ENCODE measurements at places on chromosomes 2 and 18. TPM values are rescaled to one million over a fixed set of nuclear protein-coding genes. Genes with fewer than 3 reads are reported as not detected.

The TMEM247 gene
- not detected for total RNA-seq

The RSAD2 gene
- 4.6 TPM for total RNA-seq

The CENPA gene
- not detected for total RNA-seq

The RAD51AP2 gene
- 0.43 TPM for total RNA-seq

The NEU2 gene
- total RNA-seq: not detected

The NYAP2 gene
- 0.05 TPM for total RNA-seq

The DHRS9 gene
- total RNA-seq: 9.8 TPM

The FAM110C gene
- total RNA-seq: 4.0 TPM

The CFAP221 gene
- 1.2 TPM for total RNA-seq

The POTEJ gene
- not detected for total RNA-seq

The SLC4A3 gene
- 396 TPM for total RNA-seq

DNA sequence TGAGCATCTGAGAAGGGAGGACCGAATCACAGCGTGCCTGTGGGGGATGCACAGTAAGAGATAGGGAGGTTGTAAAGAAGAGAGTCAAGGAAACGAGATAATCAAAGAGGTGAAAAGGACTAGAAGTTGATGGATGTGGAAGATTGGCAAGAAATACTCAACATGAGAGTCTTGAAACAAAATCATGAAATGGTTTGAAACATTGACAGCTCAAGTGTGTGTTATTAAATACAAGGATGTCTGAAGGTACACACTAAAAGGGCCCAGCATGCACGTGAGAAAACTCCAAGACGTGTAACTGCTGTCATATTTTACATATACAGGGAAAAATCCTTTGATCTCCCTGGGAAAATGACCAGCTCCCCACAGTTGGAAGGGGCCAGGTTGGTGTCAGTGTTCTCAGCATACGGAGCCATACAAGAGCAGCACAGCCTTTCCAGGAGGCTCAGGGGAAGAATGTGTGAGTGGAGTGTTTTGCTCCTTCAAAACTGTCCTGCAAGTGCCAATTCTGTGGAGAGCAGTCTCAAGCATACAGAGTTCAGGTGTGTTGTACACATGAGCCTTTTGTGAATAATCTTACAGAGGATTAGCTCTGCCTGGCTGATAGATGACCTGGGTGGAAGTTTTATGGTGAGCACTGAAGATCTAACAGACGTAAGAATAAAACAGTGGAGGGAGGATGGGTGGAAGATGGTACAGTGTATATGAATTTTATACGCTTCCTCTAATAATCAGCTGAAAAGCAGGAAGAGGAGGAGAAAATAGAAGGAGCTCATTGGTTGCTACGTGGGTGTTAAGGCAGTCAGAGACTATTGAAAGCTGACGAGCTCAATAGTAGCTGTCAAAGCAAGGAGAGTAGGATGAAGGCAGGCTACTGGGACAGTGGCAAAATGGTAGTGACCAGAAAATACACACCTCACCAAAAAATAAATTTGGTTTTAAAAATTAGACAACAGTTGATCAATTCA, 126.8 kb downstream of the ATP9B start:
- no peak for DNase-seq

- DNase-seq: peak; percentile 69
Observed at GRCh38 chr2:1784986-1785617, 40.8 kb upstream of the PXDN start.

- DNase-seq: no peak
Observed at GRCh38 chr18:37935086-37935485, 369.5 kb upstream of the CELF4 start.

- no peak for DNase-seq
Observed at GRCh38 chr18:75360215-75360614, 67.3 kb downstream of the SMIM21 start.

DNA sequence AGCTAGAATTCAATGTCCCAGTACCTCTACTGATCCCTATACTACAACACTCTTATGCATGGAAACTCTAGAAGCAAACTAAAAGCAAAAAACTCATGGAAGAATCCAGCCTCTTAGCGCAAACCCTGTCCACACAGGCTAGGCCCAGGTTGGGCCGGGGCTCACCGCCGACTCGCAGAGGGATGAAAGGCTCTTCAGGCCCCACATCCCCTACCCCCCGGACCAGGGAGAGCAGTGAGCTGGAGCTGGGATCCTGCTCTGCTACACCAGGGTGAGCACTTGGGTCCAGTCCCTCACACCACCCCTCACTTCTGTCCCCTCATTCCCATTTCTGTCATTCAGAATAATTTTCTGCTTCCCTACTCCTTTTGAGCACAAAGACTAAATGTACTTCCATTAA, 2.0 kb downstream of the OST4 start:
- DNase-seq: no peak

- DNase-seq: no peak
Observed at GRCh38 chr2:12389344-12390045, 327.2 kb upstream of the TRIB2 start.

- DNase-seq: no peak
Observed at GRCh38 chr2:160928854-160929301, 231.3 kb upstream of the TANK start.

GRCh38 chr18:27120246-27120645, 64.9 kb downstream of the CHST9 start:
- no peak for DNase-seq

DNA sequence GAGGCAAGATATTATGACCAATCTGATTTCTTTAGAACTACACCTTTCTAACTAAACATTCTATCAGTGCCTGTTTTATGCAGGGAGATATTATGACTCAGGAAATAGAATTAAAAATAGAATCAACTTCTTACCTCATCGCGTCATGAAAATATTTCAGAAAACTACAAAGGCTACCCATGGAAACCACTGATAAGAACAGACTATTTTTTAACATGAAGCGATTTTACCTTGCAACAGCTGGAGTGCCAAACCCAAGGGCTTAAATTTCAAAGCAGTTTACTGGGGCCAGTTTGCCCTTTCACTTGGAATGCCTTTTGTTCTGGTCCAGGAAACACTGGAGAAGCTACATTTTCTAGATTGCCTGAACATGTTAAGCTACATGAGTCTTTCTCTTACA, 304.8 kb upstream of the CCDC68 start:
- no peak for DNase-seq

- no peak for DNase-seq
Observed at GRCh38 chr18:79690071-79690470, 10.5 kb downstream of the CTDP1 start.

DNA sequence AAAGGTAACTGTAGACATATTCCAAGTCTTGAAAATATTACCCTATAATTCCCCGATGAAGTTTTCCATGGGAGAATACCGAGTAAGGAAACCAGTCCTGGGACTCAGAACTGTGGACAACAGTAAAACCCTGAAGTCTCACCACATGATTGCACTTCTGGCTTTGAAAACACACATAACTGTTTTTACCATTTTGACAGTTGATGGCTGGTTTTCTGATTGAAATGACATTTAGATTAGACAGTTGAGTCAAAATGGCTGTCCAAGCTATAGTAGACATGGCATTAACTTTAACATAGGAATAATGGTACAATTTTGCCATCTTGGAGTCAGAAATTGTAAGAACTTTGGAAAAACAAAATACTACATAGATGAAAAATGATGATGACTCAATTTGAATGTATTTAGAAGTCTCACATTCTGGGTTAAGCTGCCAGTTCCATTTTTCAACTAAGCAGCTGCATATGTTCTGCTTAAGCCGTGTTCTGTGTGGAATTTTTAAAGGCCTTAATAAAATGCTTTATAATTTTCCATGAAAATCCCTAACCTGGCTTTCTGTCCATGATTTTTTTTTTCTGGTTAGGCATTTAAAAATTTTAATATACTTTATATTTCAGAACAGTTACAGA, 38.3 kb upstream of the WIPF1 start:
- no peak for DNase-seq

DNA sequence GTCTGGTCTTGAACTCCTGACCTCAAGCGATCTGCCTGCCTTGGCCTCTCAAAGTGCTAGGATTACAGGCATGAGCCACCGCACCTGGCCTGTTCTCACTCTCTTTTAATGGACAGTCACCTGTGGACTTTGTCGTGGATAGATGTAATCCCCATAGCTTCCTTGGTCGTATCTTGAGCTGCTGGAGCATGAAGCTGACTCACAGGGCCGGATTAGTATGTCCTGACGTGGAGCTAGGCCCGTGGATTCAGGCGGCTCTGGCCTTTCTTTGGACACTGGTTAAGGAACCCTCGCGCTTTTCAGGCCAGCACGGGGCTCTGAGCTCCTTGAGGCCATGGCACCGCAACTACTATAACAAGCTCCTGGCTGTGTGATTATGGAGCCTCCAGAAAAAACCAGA, 27.5 kb upstream of the GBX2 start:
- DNase-seq: no peak

DNA sequence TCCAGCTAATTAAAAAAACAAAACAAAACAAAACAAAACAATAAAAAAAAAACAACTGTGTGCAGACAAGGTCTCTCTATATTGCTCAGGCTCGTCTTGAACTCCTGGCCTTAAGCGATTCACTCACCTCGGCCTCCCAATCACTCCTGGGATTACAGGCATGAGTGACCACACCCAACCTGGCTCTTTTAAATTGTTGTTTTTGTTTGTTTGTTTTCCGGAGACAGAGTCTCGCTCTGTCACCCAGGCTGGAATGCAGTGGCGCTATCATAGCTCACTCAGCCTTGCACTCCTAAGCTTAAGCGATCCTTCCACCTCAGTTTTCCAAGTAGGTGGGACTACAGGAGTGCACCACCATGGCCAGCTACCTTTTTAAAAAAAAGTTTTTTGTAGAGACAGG, 201.6 kb downstream of the EN1 start:
- no peak for DNase-seq

DNA sequence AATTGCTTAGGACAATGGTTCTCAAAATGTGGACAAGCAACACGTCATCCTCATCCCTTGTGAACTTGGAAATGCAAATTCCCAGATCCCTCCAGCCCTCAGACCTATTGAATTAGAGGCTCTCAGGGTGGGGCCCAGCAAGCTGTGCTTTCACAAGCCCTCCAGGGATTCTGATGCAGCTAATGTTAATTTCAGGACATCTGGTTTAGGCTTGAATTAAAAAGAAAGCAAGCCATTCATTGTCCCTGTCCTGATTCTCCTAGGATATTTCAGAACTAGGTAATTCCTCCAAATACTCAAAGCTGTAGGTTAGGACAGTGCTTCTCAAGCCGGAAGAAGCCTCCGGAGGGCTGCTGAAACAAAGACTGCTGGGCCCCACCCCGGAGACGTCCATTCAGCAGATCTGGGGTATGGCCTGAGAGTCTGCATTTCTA, 26.0 kb upstream of the GLI2 start:
- no peak for DNase-seq

DNA sequence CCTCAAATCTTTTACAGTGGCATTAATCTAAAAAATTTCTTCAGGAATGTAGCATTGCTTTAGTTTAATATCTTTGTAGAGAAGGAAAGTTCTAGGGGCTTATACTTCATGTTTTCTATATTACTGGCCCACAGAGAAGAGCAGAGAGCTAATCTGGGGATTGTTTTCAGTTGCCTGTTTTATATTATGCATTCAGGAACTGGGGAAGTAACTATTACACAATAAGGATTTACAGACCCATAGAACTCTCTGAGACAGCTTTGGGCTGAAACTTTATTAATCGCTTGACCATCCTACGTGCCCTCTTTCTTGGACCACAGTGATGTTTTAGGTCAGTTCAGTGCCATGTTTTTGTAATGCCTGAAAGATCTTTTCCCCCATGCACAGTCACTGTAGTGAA, 29.9 kb downstream of the BIRC6 start:
- no peak for DNase-seq

- DNase-seq: peak; percentile 94
Observed at GRCh38 chr2:68774569-68775271, 40.1 kb downstream of the ARHGAP25 start.

DNA sequence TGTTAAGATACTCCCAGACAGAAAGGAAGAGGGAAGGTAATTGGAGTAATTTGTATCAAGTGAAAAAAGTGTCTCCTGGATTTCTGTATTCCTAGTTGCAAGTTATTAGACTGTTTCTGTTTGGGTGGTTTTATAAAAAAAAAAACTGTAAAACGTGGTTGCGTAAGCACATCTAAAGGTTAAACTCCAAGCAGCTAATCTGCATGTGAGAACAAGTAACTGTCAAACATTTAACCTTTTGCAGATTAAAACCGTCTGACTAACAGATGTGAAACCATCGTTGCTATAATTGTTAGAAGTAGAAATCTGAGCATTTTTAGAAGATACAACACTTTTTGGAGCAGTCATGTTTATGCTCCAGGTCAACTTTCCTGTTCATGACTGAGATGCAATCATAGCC, 72.3 kb downstream of the AFF3 start:
- DNase-seq: no peak

- peak; percentile 82 for DNase-seq
Observed at GRCh38 chr18:50649821-50650220, 89.9 kb downstream of the MAPK4 start.

GRCh38 chr2:203122317-203122986, 107.8 kb downstream of the NBEAL1 start:
- DNase-seq: no peak

GRCh38 chr2:236626391-236627150, 56.9 kb downstream of the ACKR3 start:
- peak; percentile 54 for DNase-seq

DNA sequence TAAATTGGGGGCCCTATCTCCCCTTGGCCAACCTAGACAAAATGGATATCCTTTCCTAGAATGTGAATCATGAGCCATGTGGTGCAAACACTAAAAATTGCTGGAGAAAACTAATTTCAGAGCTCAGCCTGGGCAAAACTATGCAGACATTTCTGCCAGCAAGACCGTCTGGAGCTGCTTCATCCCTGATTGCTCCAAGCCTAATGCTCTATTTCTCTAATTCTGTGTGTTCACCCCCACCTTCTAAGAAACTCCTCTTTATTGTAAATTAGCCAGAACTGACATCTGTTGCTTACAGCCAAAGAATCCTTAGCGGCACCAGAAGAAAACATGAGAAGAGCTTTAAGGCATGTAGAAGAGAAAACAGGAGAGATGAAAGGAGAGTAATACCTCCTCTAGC, 337.7 kb upstream of the CHAC2 start:
- no peak for DNase-seq

DNA sequence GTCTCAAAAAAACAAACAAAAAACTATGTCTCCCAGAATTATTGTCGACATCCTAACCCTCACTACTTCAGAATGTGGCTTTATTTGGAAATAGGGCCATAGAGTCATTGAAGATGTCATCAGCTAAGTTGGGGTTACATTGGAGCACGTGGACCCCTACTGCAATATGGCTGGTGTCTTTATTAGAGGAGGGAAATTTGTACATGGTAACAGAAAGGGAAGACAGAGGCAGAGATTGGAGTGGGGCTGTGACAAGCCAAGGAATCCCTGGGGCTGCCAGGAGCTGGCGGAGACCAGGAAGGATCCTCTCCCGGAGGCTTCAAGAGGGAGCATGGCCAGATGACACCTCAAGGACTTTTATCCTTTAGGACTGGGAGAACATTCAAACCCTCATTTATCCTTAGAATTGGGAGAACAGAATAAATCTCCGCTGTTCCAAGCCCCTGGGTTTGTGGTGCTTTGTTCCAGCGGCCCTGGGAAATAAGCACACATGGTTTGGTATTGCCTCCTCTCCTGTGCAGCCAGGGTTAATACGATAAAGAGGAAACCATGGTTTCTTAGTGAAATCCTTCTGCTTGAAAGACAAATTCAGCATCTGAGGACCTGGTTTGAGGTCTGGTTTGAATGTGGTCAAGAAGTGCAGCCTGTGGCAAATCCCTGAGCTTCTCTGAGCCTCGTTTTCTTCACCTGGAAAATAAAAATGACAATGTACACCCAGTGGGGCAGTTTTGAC, 184.7 kb downstream of the MYCN start:
- no peak for DNase-seq

GRCh38 chr2:96156926-96157648, 11.8 kb upstream of the DUSP2 start:
- DNase-seq: peak; percentile 49

- no peak for DNase-seq
Observed at GRCh38 chr2:124805060-124805459, 780.0 kb downstream of the CNTNAP5 start.

- no peak for DNase-seq
Observed at GRCh38 chr2:100935372-100935752, 66.7 kb upstream of the RPL31 start.
